T-helper 17 cell (primary cell): ENCODE measurements at places on chromosomes 1 and 21.

GRCh38 chr1:218439541-218440295 lies 94.6 kb downstream of the TGFB2 start:
- no peak for DNase-seq

GRCh38 chr1:1534401-1535154 lies 5.8 kb downstream of the TMEM240 start:
- no peak for DNase-seq

DNA sequence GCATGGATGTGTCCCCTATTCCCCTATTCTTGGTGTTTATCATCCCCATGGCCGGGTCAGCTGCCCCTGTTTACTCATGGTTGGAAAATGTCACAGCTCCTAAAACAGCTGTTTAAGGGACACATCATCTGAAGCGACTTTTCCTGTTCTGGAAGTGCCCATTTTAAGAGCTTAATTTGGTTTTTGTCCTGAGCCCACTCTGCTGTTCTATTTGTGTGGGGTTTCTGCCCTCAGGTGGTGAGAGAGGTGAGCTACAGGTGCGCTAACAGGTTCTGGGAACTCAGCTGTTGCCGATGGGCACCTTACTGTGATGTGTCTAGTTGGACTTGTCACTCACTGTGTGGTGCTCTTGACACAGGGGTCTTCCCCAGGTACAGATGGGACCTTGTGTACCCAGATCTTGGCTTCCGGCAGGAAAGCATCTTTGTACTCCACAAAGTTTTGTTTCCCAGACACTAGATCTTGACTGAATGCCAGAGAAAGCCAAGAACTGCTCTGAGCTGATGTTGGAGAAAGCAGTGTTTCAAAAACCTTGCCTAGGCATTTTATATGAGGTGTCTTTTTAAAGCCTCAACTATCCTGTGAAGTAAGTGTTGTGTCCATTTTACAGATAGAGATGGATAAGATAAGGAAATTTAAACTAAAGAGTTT lies 59.0 kb upstream of the CD1D start:
- no peak for DNase-seq

- DNase-seq = no peak
These were observed 306.3 kb upstream of the POU3F1 start for GRCh38 chr1:38352869-38353268.

GRCh38 chr1:39269349-39269748 lies 64.9 kb downstream of the MACF1 start:
- DNase-seq = no peak

GRCh38 chr21:18518054-18518481 lies 114.5 kb upstream of the TMPRSS15 start:
- DNase-seq = no peak

- no peak for DNase-seq
These were observed 554.8 kb upstream of the B3GALT2 start for GRCh38 chr1:193741228-193741627.

DNA sequence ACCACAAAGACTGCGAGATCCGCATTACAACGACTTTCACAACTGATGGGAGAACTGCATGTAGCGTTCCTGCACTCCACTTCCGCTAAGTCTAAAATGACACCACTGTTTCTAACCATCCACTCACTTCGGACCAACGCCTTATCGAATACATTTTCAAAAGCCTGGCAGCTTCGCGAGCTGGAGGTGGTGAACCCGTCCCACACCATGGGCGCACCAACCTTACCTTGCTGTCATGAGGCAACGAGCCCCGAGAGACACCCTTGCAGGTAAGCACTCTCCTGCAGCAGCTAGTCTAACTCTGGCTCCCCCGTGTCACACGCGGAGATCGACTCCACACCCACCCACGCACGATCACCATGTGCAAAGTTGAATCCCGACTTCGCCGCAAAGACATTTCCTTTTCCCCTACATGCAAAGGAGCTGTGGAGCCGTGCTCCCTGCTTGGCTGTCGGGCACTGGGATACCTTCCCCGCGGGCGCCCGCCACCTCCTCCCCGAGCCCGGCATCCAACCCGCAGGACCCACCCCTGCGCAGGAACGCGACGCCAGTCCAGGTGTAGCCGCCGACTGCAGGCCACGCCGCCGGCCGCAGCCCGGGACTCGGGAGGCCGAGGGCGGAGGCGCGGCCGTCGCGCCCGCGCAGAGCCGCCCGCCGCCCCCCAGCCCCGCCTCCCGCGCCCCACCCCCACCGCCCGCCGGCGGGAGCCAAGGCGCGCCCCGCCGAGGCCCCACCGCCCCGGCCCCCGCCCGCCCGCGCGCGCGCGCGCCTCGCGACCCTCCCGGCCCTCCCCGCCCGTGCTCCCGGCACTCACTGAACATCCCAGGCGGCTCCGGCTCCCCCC lies 629 bp downstream of the TAF5L start:
- DNase-seq = peak; percentile 12

- DNase-seq = no peak
These were observed 566.1 kb downstream of the LTN1 start for GRCh38 chr21:28426545-28426944.

DNA sequence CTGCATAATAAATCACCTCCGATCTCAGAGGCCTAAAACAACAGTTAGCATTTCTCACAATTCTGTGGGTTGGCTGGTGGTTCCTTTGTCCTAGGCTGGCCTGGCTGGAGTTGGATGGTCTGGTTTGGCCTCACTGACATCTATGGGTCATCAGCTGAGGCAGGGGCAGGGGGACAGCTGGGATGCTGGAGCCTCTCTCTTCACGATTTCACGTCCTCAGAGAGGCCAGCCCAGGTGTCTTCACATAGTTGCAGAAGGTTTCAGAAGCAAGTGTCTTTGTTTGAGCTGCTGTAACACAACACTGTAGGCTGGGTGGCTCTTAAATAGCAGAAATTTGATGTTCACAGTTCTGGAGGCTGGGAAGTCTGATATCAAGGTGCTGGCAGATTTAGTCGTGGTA lies 155.5 kb upstream of the CACNA1E start:
- DNase-seq = no peak

DNA sequence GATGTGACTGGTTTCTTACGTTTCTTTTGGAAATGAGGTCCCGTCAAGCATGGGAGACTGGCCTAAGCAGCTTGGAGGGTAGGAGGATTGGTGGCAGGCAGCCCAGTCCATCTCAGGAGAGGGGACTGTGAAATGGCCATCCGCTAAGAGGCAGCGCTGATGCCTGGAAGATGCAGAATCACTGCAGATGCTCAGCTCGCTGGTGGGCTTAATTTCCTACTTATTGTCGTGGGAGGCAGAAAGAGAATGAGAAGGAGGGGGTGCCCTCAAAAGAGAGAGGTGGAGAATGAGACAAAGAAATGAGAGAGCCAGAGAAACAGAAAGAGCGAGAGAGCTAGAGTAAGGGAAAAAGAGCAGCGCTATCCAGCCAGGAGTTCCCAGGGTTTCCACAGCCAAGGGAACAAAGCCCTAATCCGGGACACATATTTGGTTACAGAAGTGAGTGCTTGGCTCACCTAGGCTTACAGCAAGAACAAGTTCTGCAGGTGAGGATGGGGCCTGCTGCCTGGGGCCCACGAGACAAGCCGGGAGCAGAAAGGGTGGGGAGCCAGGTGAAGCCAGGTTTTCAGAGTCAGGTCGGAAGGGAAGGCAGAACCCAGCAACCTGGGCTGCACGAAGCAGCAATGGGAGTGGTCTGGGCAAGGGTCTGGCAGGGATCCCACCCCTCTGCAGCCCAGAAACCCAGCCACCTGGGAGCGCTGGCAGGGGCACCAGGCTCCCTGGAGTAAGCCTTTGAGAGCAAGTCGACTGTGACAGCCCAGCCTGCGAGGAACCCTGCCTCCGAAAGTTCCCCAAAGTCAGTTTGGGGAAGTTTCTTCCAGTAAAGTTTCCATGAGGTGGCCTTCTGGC lies 5.8 kb downstream of the ECE1 start:
- no peak for DNase-seq

GRCh38 chr1:165893507-165893906 lies 66.1 kb downstream of the UCK2 start:
- DNase-seq = no peak

DNA sequence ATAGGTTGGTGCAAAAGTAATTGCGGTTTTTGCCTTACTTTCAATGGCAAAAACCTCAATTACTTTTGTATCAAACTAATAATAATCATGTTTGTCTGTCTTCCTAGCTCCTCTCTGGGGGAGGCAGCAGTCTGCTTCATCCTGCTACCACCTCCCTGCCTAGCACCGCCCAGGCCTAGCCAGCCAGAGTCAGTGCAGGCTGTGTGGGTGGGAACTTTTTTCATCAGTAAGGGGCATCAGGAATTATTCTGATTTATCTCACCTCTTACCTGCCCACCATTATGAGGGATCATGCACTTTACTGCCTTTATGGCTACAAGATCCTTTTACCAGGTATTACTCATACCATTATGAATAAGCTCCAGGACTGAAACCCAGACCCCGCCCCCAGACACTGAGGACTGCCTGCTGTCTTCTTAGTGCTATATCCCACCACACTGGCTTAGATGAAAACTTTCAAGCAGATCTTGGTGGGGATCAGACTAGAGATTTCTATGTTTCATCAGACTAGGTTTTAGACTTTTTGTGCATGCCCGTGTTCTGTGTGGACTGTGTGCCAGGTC lies 116.4 kb downstream of the PBX1 start:
- no peak for DNase-seq

DNA sequence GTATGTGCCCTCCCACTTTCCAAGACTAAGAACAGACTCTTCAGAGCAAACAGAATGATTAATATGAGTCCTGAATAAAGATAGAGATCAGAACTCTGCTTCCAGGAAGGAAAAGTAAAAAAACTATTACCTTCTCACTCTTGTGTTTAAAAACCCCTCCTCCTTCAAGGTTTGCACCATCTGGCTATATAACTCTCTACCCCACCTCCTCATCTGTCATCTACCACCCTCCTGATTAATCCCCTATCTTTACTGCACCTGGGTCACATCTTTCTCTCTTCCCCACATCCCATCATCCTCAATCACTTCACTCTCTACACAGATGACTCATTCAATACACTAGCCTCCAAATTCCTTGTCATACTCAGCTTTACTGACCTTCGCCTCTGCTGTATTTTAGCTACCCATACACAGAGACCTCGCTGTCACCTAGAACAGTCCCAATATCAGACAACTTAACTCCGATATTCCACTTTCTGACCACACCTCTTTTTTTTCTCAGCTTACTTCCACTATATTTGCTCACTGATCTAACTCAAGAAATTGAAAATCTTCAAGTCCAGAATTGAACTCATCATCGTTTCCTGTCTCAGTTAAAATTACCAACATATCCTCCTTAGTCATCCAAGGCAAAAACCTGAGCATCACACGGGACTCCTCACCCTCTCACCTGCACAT lies 3.7 kb downstream of the SCMH1 start:
- DNase-seq = no peak

DNA sequence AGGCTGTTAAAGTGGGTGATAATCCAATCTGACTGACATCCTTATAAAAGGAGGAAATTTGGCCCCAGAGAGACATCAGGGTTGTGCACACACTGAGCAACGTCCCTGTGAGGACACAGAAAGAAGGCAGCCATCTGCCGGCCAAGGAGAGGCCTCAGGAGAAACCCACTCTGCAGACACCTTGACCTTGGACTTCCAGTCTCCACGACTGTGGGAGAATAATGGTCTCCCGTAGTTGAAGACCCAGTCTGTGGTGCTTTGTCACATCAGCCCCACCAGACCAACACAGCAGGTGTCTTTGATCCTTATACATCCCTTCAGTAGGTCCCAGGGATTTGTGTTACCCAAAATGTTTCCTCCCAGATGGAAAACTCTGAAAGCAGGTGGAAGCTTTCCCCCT lies 4.2 kb upstream of the DNAJC28 start:
- no peak for DNase-seq

- no peak for DNase-seq
These were observed 13.7 kb downstream of the SELL start for GRCh38 chr1:169697755-169698154.

DNA sequence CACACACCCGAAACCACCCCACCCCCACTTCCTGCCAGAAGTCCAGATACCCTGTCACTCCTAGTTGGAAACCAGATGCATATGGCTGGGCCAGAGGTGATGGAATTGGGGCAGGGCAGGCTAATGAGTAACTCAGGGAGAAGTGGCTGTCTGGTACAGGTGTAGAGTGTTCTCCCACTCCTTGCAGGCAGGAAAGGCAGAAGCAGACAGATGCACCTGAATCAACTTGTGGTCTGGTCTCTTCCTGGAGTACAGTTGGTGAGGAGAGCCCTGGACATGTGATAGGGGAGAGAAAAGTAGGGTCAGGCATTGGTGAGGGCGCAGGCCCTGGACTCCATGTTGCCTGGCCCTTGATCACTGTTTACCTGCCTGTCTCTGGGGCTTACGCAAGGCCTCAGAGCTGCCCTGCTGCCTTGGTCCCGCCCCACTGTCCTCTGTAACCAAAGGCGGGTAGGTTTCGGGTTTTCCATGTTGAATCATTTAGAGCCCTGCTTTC lies 2.5 kb downstream of the CGN start:
- no peak for DNase-seq

GRCh38 chr1:88877382-88877825 lies 14.0 kb downstream of the GTF2B start:
- no peak for DNase-seq

GRCh38 chr1:228079601-228080263 lies 2.8 kb upstream of the ARF1 start:
- no peak for DNase-seq

DNA sequence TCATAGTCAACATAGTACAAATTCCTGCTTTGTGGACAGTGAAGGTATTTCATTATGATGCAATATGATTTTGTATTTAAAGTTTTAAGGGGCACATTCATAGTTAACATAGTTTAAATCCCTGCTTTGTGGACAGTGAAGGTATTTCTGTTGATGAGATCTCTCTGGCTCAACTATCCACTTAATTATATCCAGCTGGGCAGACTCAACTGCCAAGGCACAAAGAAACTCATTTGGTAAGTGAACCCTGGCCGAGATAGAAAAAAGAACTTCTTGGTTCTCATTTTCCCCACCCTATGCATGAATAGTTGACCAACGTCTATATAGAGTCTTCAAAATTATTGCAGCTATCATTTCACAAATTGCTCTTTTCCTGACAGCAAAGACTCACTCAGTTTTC lies 1194.6 kb downstream of the NCAM2 start:
- no peak for DNase-seq

DNA sequence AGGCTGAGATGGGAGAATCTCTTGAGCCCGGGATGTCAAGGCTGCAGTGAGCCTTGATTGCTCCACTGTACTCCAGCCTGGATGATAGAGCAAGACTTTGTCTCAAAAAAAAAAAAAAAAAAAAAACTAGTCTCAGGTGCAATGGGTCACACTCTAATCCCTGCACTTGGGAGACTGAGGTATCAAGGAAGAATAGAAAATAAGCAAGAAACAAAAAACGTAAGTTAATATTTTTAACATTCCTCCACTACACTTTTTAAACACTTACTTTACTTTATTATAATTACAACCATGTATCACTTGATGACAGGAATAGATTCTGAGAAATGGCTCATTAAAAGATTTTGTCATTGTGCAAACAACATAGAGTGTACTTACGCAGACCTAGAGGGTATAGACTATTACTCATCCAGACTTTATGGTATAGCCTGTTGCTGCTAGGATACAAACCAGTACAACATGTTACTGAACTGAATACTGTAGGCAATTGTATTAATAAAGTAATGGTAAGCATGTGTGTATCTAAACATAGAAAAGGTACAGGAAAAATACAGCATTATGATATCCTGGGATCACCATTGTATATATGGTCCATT lies 1244.1 kb upstream of the ADGRL4 start:
- no peak for DNase-seq
